ENCODE measurements at places on chromosomes 11 and 22. TPM values are rescaled to one million over a fixed set of nuclear protein-coding genes. Genes with fewer than 3 reads are reported as not detected.

Gene ESAM
- polyA plus RNA-seq, result 69.4 TPM

Gene SLC35E4
- polyA plus RNA-seq, result 2.4 TPM

- peak; percentile 63 for DNase-seq
Observed at GRCh38 chr11:86145439-86146156, 76.7 kb upstream of the PICALM start.

- no peak for DNase-seq
Observed at GRCh38 chr11:61140416-61140815, 20.8 kb downstream of the VPS37C start.

DNA sequence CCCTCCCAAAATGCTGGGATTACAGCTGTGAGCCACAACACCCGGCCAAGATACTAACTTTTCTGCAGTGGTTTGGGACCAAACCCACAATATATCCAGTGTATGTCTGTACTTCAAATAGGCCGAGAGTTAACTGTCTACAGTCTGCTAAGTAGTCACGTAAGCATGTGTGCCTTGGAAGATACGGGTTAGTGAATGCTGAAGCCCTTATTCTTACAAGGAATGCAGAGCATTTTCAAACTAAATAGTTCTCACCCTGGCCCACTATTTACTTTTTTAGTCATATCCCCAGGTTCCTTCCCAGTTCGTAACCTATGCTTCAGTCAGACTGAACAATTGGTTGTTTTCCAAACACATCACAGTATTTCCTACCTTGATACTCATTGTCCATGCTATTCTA lies 176.0 kb downstream of the WNT11 start:
- DNase-seq, result no peak

All from renal pelvis (tissue), 12 donors.